ENCODE measurements at places on chromosomes 1 and 21.

DNA sequence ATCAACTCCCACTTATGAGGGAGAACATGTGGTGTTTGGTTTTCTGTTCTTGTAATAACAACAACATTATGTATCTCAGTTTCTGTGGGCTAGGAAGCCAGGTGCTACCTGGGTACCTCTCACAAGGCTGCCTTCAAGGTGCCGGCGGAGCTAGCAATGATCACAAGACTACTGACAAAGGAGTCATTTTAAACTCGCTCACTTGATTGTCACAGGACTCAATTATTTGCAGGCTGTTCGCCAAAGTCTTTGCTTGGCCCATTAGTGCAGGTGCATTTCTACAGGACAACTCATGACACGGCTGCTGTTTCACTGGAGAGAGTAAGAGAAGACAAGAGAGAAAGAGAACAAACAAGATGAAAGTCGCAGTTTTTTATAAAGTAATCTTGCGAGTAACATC is 1237.4 kb upstream of the TMPRSS15 start:
- DNase-seq = no peak

DNA sequence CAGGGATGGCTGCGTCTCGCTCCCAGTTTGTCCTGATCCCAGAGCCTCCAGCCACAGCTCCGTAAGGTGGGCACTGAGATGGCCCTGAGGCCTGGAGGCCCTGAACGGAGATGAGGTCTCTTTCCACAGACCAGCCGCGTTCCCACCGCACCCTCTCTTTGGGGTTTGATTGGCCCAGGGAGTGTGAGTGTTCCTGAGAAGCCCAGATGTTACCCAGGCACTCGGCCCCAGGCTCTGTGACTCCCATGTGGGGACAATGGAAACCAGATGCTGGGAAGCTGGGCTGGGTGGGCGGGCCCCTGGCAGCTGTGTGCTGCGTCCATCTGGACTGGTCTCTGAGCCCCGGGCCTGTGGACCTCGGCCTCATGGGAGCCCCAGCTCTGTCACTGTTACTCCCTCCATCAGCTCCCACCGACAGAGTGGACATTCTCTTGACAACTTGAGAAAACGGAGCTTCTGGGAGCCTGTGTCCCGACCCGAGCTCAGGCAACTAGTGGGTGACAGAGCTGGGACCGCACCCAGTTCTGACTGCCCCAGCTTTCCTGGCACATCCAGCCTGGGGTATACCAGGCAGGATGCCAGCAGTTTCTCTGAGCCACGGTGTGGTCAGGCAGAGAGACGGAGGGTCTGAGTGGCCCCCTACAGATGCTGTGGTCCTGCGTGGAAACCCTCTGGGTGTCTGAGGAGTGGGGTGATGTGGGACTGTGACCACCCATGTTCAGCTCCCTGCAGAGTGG is 9.8 kb upstream of the COL6A1 start:
- no peak for DNase-seq

GRCh38 chr1:212702672-212703071 is 3.0 kb upstream of the BATF3 start:
- no peak for DNase-seq

GRCh38 chr21:28959367-28960099 is 33.1 kb downstream of the LTN1 start:
- no peak for DNase-seq

DNA sequence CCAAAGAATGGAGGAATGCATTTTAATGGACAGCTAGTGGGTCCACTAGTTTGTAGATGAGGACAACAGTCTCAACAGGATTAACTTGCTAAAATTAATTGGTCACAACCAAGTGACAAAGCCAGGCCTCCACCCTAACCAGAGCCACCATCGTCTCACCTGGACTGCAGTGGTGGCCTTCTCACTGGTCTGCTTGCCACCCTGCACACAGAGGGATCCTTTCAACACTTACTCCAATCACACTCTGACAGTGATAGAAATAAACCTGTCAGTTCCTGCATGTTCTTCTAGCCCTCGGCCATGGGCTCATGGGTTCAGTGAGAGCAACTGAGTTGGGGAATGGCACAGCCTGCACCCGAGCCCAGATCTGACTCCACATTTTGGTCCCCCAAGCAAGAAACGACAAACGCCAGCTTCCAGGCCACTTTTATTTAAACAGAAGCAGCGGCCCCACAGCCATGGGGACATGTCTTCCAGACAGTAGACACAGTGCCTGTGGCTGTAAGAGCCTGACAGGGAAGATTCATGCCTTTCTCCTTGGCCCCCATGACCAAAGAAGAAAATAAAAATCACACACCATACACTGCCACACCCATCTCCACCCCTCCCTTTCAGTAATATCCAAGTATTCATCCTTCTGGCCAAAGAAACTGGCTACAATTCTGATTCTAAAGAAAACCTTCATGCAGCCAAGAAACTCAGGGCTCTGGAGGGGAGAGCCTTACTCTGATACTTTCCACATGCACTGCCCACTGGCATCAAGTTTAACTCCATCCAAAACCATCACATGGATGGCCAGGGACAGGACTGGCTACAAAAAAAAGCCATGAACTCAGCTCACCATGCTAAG is 37.6 kb downstream of the DHCR24 start:
- no peak for DNase-seq

DNA sequence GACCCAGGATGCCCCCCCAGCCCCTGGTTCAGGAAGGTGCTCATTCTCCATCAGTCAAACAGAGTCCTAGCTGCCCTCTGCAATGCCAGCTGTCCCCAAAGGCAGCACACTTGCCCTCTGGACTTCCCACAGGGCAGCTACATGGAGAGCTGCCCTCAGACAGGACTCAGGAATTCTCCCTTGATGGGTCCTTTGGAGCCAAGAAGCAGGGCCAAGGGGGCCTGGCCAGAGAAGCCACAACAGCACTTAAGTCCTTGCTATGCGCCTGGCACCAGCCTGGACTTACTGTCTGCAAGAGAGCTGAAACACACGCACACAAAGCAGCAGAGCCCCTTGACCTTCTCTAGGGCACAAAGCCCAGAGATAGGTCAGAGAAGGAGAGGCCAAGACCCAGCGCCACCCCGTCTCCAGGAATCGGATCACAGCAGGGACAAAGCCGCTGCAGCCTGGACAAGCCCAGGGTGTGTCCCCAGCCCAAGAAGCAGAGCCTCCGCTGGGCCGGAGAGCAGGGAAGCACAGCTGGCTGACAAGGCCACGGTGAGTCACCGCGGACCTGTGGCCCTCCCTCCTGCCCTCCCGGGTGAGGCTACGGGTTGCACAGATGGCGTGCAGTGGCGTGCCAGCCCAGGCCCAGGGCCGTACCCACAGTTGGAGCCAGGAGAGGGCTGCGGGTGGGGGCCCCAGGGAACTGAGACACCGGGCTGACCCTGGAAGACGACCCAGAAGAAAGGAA is 1.7 kb downstream of the WNT9A start:
- no peak for DNase-seq

GRCh38 chr1:178937695-178938094 is 66.8 kb upstream of the ANGPTL1 start:
- DNase-seq = no peak

GRCh38 chr1:37948841-37949240 is 2.0 kb upstream of the INPP5B start:
- DNase-seq = no peak

DNA sequence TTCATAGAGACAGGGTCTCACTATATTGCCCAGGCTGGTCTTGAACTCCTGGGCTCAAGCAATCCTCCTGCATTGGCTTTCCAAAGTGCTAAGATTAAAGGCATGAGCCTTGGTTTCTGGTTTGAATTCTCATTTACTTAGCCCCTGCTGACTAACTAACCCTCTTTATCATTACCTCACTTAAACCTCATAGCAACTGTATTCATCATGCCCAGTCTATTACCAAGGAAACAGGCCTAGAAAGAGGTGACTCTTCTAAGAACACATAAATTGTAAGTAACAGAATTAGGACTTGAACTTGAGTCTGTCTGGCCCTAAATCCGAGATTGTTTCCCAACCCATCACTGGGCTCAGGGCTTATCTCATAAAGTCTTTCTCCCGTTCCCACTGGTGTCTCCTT is 44.2 kb downstream of the TMEM53 start:
- DNase-seq = no peak

DNA sequence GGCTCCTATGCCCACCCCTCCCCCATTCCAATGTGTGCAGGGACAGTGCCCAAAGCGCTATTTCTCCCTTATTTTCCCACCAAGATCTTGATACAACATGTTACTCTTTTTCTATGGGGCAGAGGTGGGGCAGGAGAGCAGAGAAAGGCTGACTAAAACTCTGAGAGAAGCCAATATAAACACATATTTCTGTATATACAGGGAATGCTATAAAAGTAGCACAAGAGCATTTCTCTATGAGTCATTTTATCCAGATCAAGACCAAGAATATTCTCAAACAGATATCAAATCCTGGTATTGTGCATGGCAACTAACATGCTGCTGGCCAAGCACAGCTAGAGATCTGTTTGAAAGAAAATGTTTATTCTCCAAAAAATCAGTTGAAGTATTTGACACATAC is 7.3 kb downstream of the WDR26 start:
- DNase-seq = no peak

GRCh38 chr1:20485527-20486456 is at the start of gene CAMK2N1:
TSS of gene CAMK2N1 (minus strand) at chr1:20486210. CDS start at chr1:20485379, 831 bp downstream.
- no peak for DNase-seq

GRCh38 chr1:70156529-70157120 is 48.8 kb downstream of the LRRC40 start:
- no peak for DNase-seq

- no peak for DNase-seq
These were observed 93.8 kb downstream of the DNM3 start for GRCh38 chr1:171935086-171935485.

GRCh38 chr1:52549267-52549666 is 3.6 kb downstream of the TUT4 start:
- no peak for DNase-seq

DNA sequence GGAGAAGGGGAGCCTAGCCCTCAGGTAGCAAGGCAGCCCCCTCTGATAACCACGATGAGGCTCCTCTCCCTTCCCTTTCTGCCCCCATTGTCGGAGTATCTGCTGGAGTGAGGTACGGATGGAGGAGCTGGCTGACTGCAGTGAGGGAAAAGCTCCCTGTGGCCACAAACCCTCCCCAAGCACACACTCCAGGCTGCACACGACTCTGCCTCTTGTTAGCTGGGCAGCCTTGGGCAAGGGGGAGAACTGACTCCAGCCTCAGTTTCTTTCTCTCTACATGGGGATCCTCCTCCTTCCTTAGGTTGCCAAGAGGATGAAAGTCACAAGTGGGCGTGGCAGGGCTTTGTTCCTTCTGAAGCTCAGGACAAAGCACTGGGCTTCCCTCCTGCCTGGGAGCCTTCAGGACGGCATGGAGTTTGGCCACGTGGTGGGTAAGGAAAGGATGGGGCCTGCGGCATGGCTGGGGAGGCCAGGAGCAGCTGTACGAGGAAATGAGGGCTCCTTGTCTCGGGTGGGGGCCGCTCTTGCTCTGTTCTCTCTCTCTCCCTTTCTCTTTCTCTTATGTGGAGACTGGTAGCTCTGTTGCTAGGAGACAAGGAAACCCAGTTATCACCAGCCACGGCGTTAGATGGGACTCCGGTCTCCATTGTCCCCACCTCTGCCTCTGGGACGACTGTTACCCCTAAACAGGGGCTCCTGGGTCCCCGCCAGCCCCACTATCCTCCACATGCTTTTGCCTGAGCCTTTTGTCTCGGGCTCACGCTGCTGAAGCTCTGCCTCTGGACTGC is 39.7 kb downstream of the LRP8 start:
- DNase-seq = no peak

DNA sequence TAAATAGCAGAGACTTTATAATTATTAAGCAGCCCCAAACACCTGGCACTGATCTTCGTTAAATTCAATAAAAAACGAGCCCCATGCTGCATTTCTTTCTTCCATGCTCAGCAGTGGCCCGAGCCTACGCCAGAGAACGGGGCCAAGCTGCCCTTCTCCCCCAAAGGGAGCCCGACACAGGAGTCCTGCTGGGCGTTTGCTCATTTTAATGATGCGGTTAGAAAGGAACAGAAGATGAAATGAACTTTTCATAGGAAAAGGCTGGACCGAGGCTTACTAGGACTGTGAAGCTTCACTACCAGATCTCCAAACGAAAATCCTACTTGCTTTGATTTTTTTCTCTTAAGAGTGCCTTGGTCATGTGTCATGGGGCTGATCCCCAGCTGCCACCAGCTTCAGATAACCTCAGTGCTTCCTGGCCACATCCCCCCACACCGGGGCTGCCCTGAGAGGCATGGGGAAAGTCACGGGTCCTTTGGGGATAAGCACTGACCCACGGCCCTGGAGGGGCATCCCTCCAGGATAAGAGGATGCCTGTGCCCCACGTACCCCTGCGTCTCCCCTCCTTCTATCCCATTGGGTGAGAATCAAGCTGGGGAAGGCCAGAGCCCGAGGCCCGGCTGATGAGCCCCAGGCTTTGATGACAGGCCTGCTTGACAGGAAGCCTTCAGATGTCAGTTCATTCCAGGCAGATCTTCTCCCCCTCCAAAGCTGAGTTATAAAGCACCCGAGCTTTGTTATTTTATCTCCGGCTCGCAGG is 34.2 kb downstream of the PGBD5 start:
- no peak for DNase-seq

- no peak for DNase-seq
These were observed 176.3 kb downstream of the PRDM16 start for GRCh38 chr1:3245344-3245743.

DNA sequence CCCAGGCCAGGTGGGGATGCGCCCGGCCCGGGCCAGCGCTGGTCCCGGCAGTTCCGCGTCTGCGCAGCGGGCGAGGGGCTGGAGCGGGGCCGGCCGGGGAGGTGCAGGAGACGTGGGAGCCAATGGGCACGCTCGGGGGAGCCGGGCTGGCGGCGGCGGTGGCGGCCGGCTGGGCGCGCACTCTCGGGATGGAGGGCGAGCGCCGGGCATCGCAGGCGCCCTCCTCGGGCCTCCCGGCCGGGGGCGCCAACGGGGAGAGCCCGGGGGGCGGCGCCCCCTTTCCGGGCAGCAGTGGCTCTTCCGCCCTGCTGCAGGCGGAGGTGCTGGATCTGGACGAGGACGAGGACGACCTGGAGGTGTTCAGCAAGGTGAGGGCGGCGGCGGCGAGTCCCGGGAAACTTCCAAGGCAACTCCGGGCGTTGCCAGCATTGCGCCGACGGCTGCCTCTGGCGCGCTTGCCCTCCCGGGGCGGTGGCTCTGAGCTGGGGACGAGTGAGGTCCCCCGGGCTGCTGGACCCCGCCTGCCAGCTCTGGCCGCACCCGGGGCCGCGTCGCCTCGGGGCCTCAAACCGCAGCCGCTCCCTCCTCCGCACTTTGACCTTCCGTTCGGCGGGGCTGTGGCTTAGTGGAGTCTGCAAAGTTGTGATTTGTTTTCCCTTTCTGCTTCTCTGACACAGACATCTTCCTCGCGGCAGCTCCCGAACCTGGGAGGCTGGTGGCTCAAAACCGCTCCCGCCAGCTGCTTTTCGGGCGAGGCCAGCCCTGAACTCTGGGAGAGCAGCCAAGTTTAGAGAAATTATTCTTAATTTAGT is at the start of gene SNX7:
Gene SNX7, plus strand, starts transcription at position 178 of the 812 bp plus-strand sequence. Its CDS starts 11 bp downstream, at position 189.
- no peak for DNase-seq

- no peak for DNase-seq
These were observed 121.5 kb downstream of the SIM2 start for GRCh38 chr21:36820176-36821031.
